NCI-H69 (cell line): ENCODE measurements at places on chromosomes 3 and 15.
A peak's percentile ranks its signal among the peaks of the same experiment; 100 is the strongest.

GRCh38 chr3:37739579-37740290, 121.9 kb upstream of the CTDSPL start:
- peak; percentile 8 for DNase-seq

GRCh38 chr3:159829539-159830227, 159.0 kb upstream of the IL12A start:
- DNase-seq, result peak; percentile 96

GRCh38 chr15:90315278-90315982, 36.7 kb upstream of the ZNF774 start:
- no peak for DNase-seq

- no peak for DNase-seq
These were observed 14.4 kb downstream of the FANCD2OS start for GRCh38 chr3:10093678-10094077.

DNA sequence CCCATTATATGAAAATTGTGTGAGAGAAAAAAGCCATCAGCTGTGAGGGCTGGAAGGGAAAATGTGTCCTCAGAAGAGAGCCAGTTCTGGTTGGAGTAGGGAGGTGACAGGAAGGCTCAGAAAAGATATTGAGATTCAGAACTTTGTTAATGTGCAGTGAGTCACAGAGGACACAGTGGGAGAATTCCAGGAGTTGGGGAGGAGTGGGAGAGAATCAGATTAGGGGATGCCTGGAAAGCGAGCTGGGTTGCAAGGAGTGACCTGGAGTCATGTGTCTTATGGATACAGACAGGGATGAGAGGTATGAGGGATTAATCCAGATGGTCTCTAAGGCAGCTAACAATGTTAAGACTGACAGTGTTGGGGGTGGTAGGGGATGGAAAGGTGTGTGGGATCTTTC, 67.5 kb downstream of the CHST2 start:
- no peak for DNase-seq

DNA sequence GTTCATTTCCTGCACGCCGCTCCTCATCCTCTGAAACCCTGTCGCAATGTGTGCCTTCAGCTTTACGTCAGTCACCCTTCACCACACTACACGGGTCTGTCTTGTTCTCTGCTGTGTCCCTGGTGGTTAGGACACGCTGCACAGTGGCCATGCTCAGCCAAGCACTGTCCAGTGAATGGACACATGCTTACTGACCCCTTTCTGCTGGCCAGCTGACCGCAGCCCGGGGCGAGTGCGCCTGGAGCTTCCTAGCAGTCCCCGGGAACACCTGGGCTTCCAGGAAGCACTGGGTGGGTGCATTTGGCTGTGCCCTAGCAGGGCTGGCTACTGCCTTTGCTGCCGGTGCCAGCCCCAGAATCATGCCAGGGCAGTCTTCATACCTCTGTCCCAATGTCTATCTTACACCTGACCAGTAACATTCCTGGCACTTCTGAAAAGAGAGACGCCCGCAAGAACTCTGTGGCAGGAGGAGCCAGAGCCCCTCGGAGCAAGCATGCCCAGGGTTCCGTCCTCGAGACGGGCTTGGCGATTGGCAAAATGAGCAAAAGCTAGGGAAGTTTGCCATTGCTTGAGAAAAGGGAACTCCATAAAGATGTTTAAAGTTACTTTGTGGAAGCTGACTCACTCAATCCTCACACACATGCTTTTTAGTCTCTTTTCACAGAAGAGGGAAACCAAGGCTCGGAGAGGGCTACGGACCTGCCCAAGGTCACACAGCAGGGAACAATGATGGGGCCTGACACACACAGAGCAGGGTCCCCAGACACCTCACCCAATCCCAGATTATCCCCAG, 15.7 kb upstream of the ZXDC start:
- no peak for DNase-seq

DNA sequence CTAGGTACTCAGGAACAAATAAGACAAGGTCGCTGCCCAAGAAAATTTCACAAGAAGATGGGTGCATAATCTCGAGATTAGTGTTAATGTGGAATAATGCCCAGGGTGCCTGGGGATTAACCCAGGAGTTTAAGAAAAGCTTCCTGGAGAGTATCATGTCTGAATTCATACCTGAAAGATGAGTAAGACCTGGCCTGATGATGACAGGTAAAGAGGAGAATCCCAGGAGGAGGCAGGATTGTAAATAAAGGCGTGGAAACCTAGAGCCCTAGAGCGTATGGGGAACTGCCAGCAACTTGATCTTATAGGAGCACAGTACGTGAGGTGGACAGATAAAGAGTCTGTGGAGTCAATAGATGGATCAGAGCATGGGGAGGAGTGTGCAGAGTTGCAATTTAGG, 43.0 kb downstream of the ARRDC4 start:
- peak; percentile 21 for DNase-seq

DNA sequence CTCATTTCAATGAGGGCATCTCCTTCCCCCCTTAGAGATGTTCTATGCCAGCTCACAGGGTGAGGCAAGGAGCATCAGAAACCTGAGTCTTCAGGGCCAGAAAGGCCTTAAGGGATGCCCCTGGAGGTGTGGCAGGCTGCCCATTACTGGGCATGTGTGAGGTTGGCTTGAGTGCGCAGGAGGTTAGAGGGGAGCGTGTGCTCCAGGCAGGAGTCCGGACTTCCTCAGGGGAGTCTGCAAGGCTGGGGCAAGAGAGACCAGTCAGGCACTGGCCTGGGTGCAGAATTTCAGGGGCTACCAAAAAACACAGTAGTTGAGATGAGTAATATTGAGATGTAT, 1.9 kb downstream of the LOXL1 start:
- DNase-seq, result peak; percentile 30

DNA sequence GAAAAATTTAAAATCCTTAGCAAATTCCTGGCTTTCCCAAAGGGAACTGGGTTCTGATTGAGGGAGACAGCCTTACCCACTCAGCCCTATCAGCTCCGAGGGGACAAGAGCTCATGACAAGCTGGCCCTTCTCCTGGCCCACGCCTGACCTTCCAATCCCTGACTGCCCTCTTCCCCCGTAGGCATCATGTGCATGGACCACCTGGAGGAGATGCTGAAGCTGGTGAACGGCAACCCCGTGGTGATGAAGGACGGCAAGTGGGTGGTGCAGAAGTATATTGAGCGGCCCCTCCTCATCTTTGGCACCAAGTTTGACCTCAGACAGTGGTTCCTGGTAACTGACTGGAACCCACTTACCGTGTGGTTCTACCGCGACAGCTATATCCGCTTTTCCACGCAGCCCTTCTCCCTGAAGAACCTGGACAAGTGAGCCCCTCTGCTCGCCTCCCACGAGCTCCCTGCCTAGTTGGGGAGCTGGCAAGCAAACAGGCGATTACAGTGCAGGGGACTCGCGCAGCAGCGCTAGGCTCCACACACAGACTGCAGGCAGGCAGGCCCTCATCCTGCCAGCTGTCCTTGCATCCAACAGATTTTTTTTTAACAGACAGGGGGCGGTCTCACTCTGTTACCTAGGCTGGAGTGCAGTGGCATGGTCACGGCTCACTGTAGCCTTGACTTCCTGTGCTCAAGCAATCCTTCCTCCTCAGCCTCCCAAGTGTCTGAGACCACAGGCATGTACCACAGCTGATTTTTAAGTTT, 16.8 kb downstream of the RPUSD3 start:
- DNase-seq, result peak; percentile 44

GRCh38 chr15:55283379-55284147, 6.0 kb downstream of the RAB27A start:
- no peak for DNase-seq

- no peak for DNase-seq
These were observed 1.9 kb downstream of the NFKBIZ start for GRCh38 chr3:101851072-101851770.

GRCh38 chr3:194989241-194989640, 281.7 kb downstream of the XXYLT1 start:
- no peak for DNase-seq

DNA sequence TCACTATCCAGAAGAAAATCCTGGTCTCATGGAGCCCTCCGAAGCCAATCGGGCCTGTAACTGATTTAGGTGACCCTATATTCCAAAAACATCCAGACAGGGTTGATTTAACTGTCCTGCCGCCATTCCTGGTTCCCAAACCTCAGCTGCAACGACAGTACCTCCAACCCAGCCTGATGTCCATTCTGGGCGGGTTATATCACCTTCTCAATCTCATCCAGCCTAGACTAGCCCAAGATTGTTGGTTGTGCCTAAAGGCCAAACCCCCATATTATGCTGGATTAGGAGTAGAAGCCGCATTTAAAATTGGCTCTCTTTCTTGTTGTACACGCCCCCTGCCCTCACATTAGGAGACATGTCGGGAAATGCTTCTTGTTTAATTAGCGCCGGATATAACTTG, 36.7 kb downstream of the ZBTB11 start:
- no peak for DNase-seq

DNA sequence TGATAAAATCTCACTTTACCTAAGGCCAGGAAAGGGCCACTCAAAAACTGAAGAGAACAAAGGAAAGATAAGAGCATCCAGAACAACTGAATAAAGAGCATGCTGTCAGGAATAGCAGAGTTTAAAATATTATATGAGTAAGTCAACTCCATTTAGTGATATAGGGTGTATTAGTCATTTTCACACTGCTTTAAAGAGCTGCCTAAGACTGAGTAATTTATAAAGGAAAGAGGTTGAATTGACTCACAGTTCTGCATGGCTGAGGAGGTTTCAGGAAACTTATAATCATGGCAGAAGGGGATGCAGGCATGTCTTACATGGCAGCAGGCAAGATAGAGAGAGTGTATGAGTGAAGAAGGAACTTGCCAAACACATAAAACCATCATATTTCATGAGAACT, 778.0 kb upstream of the NECTIN3 start:
- DNase-seq, result no peak

DNA sequence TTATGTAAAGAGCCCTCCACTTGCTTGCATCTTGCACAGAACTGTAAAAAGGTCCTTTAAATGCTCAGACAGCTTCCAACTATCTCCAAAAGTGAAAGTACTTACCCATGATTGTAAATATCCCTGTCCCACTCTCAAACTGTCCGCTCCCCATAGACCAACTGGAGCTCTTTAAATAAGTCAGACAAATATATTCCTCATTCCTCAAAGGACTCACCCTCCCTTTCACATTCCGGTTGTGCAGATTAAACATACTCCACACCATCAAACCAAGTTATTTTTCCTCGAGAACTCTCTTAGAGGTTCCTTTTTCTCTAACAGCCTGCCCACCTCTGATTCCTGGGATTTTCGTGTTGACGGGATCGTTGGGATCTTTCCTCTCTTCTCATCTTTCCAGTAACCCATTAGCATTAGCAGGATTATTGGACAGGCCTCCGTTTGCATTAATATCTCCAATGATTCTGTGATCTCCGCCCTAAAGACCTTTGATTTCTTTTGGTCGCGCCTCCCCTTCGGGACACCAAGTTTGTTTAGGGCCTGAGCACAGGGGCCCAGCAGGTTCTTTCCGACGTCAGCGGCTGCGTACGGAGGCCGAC, 763 bp downstream of the GOLGB1 start:
- DNase-seq, result peak; percentile 55

GRCh38 chr3:161818106-161818505, 321.5 kb downstream of the OTOL1 start:
- DNase-seq, result no peak

GRCh38 chr15:89109238-89109637, 21.0 kb downstream of the ABHD2 start:
- DNase-seq, result peak; percentile 71

- DNase-seq, result no peak
These were observed 405.9 kb upstream of the TBL1XR1 start for GRCh38 chr3:177603148-177603603.

DNA sequence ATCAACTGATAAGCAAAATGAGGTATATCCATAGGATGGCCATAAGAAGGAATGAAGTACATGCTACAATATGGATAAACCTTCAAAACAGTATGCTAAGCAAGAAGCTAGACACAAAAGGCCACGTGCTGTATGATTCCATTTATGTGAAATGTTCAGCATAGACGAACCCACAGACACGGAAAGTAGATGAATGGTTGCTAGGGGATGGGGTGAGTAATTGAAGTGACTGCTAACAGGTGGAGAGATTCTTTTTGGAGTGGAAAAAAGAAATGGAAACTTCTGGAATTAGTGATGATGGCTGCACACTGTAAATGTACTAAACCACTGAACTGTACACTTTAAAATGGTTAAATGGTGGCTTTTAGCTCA, 630 bp upstream of the EFCAB12 start:
- DNase-seq, result peak; percentile 32

DNA sequence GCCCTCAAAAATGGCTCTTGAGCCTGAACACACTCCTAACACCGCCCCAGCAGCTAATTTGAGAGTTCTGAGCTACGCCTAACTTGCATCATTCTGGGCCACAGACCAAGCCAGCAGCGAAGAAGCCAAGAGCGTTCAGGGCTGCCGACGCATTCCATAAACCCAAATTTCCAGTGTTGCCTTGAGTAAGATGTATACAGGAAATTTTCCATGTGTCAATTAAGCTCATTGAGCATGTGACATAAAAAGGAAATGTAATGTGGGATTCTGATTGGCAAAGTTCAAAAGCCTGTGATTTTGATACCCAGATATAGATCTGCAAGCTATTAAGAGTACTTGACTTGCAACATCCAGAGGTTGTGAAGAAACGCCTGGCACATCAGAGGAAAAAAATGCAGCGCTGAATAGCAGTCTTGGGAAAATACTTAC, 148.6 kb upstream of the NR2F2 start:
- no peak for DNase-seq

GRCh38 chr3:43531835-43532234, 90.0 kb downstream of the ANO10 start:
- no peak for DNase-seq

- DNase-seq, result no peak
These were observed 172.7 kb downstream of the MEGF11 start for GRCh38 chr15:66080717-66081398.

DNA sequence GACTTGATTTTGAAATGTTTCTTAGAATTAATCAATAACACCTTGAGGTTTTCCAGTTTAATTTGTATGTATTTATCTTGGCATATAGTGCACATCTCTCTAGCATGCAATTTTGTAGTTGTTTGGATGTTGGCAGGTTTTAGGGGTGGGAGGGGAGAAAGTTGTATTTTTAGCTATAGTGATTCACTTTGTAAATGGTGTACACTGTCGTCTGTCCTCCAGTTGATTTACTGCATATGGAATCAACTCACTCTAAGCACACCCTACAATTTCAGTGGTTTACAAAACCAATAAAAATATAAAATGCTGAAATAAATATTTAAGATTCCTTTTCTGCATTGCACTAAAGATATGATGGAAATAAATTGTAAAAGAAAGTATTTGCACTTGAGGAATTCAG, 199.1 kb downstream of the CDIN1 start:
- no peak for DNase-seq

- no peak for DNase-seq
These were observed 20.4 kb downstream of the SEC61A1 start for GRCh38 chr3:128072454-128073184.

GRCh38 chr3:193868590-193868989, 267.4 kb upstream of the HES1 start:
- DNase-seq, result no peak

GRCh38 chr3:51585871-51586270, 47.4 kb downstream of the RAD54L2 start:
- DNase-seq, result peak; percentile 26

DNA sequence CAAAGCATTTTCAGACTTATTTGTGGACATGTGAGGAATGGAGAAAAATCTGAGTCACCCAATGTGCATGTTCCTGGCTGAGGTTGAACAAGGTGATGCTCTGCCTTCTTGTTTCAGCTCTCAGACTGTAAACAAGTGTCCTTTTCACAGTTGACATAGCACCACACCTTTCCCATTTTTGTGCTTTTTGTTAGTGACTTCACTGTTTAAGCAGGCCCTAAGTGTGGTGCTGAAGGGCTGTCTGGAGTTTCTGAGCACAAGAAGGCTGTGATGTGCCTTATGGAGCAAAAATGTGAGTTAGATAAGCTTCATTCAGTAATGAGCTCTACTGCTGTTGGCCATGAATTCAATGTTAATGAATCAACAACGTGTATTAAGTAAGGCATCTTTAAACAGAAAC, 20.4 kb downstream of the ABI3BP start:
- no peak for DNase-seq
